ENCODE measurements at places on chromosomes 13 and 19. TPM values are rescaled to one million over a fixed set of nuclear protein-coding genes. Genes with fewer than 3 reads are reported as not detected.

FOXO1 gene
- total RNA-seq: 23.9 TPM

PRR22 gene
- 0.30 TPM for total RNA-seq

KIR2DL4 gene
- not detected for total RNA-seq

CCL25 gene
- total RNA-seq: 0.39 TPM

SPART gene
- 64.0 TPM for total RNA-seq

ZNF442 gene
- 10.2 TPM for total RNA-seq

ZNF181 gene
- total RNA-seq: 13.6 TPM

PPM1N gene
- 1.7 TPM for total RNA-seq

IFNL1 gene
- total RNA-seq: not detected

C13orf42 gene
- total RNA-seq: not detected

SMIM24 gene
- total RNA-seq: not detected

TSSK6 gene
- total RNA-seq: 0.39 TPM

TNFSF11 gene
- 0.49 TPM for total RNA-seq

PSG1 gene
- not detected for total RNA-seq

IQCN gene
- 0.99 TPM for total RNA-seq

LENG9 gene
- total RNA-seq: 1.7 TPM

ALG5 gene
- total RNA-seq: 32.6 TPM

RETN gene
- 8.5 TPM for total RNA-seq

CYP2F1 gene
- total RNA-seq: not detected

ZNF625 gene
- 14.9 TPM for total RNA-seq

ZNF66 gene
- total RNA-seq: 7.4 TPM
